ENCODE measurements at places on chromosomes 7 and 10.

DNA sequence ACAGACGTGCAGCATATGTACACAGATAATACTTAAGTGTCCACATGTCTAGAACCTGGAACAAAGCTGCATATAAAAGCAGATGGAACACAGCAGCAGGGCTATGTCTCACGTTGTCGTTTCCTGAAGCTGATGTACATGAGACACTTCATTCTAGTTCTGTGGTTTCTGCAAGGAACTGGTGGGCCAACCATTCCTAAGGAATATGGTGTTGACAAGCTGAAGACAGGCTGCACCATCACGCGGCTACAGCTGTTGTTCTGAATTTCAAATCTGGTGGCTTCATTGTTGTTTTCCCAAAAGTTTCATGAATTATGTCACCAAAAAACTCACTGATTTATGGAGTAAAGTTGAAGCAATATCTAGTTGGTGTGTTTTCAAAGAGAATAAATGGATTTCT lies 33.7 kb downstream of the PRKAG2 start:
- DNase-seq: no peak

GRCh38 chr7:33590916-33591315 lies 314.4 kb upstream of the BMPER start:
- no peak for DNase-seq

DNA sequence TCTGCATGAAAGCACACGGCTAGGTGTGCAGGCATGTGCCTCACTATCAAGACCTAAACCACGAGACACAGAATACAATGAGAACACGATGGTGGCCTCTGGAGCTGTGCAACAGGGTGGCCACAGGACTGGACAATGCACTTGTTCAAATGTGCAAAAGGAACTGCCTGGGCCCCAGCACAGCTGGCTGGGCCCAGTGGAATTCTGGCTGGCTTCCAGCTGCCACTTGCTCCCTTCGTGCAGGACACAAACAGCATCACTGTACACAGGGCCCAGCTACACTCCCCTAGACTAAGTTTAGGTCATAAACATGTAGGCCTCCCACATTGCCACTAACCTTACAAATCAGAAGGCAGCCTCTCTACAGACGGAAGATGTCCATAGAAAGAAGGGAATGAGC lies 23.4 kb downstream of the DOCK4 start:
- peak; percentile 74 for DNase-seq

GRCh38 chr7:35605760-35606159 lies 89.2 kb downstream of the HERPUD2 start:
- no peak for DNase-seq

GRCh38 chr7:139696552-139696951 lies 81.2 kb downstream of the HIPK2 start:
- DNase-seq: no peak
